ENCODE measurements at places on chromosomes 11 and 22. TPM values are rescaled to one million over a fixed set of nuclear protein-coding genes. Genes with fewer than 3 reads are reported as not detected.

- DNase-seq, result no peak
These were observed 8.1 kb upstream of the NEU3 start for GRCh38 chr11:74980634-74981033.

DNA sequence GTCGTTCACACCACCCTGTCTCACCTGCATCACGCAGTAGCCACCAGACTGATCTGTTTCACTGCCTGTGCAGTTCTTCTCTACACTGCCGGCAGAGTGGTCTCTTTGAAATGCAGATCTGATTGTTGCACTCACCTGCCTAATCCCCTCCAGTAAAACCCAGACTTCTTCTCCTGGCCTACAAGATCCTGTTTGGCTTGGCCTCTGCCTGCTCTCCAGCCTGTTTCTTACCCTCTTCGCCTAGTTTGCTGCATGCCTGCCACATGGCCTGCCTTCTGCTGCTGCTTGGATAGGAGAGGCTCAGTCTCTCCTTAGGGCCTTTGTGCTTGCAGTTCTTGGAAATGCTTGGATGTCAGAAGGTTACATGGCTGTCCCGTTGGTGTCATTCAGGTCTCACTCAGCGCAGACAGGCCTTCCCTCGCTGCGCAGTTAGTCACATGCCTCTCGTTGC lies 42.0 kb downstream of the PACS1 start:
- DNase-seq, result no peak

DNA sequence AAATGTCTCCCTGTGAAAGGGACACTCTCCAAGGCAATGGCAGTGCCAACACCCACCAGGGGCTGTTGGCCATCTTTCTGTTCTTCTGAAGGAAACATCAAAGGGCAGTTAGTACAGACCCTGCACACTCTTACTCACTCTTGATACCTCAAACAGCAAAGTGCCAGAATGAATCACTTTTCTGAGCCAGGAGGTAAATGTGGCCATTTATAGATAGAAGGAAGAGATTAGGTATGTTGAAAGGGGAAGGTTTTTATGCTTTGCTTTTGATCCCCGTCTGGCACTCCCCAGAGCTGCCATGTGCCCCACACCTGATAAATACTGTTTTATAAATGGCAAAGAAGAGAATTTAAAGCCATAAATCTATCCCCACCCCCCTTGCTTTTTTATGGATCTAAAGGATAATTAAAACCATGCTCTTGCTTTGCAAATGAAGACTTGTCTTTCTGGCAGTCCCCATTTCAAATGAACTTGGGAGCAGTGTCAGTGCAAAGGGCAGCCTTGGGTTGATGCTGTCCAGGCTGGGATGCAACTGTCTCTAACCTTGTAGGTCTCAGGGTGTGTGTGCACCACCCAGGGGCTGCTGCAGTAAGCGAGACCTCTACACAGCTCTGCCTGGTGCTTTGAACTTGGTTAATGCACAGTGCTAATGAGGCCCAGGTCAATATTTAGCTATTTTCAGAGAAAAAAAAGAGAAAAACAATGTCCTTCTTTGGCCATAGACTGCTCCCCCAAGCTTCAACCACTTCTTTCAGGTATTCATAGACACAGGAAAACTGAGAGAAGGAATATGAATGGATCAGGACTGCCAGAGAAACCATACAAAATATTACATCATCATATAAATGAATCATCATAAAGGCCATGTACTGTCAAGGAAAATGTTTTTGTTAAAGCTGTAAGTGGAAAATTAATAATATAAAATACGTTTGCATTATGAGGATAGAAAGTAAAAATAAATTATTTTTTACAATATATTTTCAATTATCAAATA lies 207.5 kb downstream of the ETS1 start:
- DNase-seq, result no peak

GRCh38 chr11:57885298-57886050 lies 123.9 kb downstream of the CTNND1 start:
- DNase-seq, result no peak

Gene CDC42BPG
- 4.1 TPM for total RNA-seq

Gene ESAM
- total RNA-seq, result 1.6 TPM
